ENCODE measurements at places on chromosomes 16 and 17. TPM values are rescaled to one million over a fixed set of nuclear protein-coding genes. Genes with fewer than 3 reads are reported as not detected.

The KCNJ2 gene
- polyA plus RNA-seq: 4.5 TPM

The FBXO39 gene
- 0.46 TPM for polyA plus RNA-seq

The G6PC1 gene
- polyA plus RNA-seq: 0.04 TPM

The MYO18A gene
- polyA plus RNA-seq: 34.2 TPM

The ZSCAN10 gene
- not detected for polyA plus RNA-seq
